ENCODE measurements at places on chromosomes 7 and 10.
A peak's percentile ranks its signal among the peaks of the same experiment; 100 is the strongest.

GRCh38 chr7:21305455-21306235 lies 122.2 kb upstream of the SP4 start:
- no peak for DNase-seq

- no peak for DNase-seq
Measured at GRCh38 chr7:42240416-42240815, 3.4 kb upstream of the GLI3 start.

DNA sequence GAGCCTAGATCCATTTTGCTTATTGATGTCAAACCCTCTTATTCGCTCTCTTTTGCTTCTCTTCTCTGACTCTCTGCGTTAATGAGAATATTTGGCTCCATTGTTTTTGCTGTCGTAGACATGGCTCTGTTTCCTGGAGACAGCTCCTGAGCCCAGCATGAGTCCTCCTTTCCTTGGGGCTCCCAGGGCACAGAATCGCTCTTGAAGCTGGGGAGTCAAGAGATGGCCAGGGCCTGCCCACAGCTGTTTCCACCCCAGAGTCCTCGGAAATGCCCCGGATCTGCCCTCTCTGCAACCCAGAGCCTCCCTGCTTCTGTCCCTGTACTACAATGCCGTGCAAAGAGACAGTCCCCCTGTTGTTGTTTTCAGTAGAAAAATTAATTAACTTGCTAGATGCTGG lies 566.7 kb upstream of the FOXK1 start:
- DNase-seq: no peak

DNA sequence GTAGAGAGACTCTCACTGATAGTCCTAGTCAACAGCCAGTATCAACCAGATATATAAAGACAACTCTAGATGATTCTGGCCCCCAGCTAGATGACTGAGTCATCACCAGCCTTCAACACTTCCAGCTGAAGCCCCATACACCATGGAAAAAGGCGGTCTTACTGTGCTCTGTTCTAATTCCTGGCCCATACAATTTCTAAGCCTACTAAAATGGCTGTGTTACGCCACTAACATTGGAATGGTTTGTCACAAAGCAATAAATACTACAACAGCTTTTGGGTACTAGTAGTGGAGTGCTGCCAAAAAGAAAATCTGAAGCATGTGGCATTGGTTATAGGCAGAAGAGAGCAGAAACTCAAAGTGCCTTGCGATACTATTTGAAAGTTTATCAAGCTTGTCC lies 13.0 kb upstream of the TES start:
- DNase-seq: no peak

- DNase-seq: no peak
Measured at GRCh38 chr10:73911553-73912004, 647 bp downstream of the PLAU start.

DNA sequence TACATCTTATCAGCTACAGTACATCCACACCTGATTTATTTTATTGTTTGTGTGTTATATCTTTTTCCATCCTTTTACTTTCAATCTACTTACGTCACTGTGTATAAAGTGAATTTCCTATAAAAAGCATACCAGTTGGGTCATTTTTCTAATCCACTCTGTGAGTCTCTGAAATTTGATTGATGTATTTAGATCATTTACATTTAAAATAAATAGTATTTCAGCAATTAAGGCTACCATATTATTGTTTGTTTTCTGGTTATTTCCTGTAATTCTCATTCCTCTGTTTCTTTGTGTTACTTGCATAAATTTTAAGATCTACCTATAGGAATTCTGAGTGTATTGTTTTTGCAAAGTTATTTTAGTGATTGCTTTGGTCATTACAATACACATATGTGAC lies 53.7 kb downstream of the VSTM4 start:
- DNase-seq: no peak

DNA sequence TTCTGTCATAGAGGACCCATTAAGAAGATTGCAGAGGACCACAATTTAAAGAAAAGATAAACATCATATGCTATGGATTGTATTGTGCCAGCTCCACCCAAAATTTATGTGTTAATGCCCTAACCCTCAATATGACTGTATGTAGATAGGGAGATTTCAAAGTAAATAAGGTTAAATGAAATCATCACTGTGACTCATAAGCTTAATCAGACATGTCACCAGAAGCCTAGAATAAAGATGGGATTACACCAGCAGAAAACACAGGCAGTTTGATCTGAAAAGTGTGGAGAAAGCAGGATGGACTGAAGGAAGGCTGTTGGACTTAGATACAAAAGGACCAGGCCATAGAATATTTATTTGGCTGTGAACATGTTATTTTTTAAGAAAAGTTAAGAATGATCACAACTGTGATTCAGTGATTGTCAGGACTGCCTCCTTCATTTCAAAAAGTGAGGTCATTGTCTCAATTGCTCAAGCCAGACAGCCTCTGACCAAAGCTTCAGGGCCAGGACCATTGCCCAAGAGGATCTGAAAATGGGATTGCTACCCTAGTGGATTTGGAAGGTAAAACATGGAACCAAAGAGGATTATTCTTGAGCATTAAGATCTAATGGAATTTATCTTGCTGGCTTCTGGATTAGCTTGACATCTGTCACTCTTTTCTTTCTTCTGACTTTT lies 270.8 kb upstream of the POM121L12 start:
- DNase-seq: no peak

DNA sequence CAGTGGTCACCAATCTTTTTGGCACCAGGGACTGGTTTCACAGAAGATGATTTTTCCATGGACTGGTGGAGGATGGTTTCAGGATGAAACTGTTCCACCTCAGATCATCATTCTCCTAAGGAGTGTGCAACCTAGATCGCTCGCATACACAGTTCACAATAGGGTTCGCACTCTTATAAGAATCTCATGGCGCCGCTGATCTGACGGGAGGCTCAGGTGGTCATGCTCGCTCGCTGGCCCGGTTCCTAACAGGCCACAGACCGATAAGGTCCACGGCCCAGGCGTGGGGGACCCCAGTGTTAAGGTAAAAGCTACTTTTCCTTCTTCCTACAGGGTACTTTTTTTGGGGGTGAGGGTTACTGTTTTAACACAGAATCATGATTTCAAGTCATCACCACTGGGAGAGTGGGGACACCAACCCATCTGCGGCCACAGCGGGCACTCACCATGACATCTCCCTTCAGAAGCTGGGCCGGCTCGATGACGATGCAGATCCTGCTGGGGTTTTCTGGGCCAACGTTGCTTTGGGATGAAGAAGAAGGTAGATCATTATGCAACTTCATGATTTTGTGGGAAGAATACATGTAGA lies 170.5 kb downstream of the TNS3 start:
- DNase-seq: no peak

DNA sequence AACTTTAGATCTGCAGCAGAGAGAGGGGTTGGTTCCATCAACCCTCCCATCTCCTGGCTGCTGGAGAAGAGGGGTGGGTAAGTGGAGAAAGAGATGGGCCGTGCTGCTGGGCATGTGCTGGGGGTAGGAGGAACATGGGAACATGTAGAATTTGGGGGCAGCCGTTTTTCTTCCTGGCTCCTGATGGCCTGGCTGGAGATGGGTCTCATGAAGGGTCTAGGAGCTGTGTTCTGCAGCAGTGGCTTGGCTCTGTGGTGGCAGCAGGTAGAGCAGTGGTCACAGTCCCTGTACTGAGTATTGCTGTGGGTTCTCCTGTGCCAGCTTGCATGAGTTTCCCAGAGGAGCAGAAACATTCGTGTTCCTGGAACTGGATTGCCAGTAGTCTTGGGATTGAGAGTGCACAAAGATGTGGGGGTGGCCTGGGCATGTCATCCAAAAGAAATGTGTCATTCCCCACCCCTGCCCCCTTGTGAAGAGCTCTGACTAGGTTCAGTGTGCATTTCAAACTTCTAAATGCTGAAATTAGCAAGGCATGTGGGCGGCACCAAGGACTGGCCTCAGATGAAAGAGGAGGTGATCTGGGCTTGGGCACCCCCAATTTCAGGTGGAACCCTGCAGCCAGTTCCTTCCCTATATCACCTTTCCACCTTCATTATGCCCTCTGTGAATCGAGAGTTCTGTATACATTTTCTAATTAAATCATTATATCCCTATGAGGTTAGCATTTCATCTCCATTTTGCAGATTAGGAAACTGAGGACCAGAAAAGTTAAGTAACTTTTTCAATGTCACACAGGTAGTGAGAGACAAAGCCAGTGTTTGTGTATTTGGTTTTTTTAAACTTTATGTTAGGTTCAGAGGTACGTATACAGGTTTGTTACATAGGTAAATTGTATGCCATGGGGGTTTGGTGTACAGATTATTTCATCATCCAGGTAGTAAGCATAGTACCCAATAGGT lies 2.1 kb downstream of the CHST3 start:
- DNase-seq: peak; percentile 47

DNA sequence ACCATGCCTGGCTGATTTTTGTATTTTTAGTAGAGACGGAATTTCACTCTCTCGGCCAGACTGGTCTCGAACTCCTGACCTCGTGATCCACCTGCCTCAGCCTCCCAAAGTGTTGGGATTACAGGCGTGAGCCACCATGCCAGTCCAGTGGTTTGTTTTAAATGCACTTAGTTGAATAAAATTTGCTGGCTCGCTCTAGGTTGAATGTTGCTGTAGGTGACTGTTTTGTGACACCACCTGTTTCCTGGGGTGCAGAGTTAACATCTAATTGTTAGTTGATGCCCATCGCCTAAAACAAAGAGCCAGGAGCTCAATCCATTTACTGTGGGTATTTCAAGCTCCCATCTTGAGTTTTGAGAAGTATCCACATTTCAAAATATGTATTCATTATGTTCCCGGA lies 31.2 kb downstream of the MGAM2 start:
- DNase-seq: no peak

DNA sequence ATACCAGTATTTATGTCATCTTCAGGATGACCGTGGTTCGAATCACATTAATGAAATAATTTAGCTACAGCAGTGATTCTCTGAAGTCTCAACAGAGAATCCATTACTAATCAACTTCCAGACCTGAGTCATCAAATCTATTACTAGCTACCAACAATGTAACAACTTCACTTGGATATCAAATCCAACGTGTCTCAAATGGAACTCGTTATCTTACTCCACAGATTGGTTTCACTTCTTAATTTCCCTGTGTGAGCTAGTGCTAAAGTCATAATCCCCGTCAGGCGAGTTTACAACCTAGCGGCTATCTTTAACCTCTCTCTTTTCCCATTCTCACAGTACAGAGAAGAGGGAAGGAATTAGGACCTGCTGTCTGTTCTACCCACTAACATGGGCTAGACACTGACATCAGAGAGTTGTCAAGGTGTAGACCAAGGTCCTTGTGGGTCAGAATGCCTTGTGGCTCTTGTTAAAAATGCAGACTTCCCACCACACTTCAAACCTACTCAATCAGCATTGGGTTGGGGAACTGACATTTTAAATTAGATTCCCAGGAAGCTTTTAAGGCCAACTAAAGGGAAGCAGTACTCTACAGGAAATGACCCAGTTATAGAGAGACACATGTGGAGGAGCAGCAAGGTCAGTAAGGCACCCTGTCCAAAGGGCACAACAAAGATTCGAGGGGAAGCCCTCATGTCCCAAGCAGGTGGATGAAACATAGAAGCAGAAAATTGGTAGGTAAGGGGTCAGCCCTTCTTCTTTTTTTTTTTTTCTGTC lies 57.3 kb upstream of the GSAP start:
- DNase-seq: no peak

- DNase-seq: no peak
Measured at GRCh38 chr10:110978204-110978603, 58.8 kb downstream of the SHOC2 start.

Data from HTR-8/SVneo (cell line).